Non-pigmented ciliary epithelial cell (primary cell): ENCODE measurements at places on chromosomes 1 and 21.

GRCh38 chr1:111857194-111857651, 101.5 kb downstream of the DDX20 start:
- DNase-seq: no peak

DNA sequence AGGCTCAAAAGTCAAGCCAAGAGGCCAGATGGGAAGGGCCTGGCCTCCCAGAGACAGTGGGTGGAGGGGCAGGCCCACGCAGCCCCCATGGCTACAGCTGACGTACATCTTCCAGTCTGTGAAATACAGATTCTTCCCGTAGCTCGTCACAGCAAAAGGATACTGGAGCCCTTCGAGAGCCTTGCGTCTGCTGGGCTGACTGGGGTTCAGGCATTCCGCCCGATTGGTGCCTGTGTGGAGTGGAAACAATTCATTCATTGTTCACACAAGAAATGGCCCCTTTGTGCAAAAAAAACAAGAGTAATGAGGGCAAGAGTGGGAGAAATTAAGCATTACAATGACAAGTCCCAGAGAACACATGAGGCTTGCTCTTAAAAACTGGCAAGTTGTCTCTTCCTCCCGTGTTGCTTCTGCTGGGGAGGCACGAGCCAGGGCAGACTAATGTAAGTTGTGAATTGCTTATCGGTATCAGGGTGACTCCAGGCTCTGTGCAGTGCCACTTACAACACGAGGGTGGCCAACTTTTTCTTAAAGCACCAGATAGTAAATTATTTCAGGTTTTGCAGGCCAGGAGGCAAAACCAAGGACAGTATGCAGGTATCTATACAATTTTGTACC, 85.1 kb downstream of the NID1 start:
- no peak for DNase-seq

DNA sequence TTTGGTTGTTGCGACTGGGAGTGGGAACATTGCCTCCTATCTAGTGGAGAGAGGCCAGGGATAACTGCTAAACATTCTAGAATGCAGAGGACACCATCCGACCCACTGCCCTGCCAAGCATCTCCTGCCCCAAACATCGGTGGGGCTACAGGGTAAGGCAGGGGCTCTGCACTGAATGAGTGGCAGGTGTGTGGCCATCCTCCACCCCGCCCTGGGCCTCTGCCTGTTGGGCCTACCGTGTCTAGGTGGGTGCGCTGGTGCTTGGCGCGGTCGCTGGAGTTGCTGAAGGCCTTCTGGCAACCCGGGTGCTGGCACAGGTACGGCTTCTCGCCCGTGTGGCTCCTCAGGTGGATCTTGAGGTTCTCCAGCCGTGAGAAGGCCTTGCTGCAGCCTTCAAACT, 70.4 kb downstream of the DMRTB1 start:
- no peak for DNase-seq

DNA sequence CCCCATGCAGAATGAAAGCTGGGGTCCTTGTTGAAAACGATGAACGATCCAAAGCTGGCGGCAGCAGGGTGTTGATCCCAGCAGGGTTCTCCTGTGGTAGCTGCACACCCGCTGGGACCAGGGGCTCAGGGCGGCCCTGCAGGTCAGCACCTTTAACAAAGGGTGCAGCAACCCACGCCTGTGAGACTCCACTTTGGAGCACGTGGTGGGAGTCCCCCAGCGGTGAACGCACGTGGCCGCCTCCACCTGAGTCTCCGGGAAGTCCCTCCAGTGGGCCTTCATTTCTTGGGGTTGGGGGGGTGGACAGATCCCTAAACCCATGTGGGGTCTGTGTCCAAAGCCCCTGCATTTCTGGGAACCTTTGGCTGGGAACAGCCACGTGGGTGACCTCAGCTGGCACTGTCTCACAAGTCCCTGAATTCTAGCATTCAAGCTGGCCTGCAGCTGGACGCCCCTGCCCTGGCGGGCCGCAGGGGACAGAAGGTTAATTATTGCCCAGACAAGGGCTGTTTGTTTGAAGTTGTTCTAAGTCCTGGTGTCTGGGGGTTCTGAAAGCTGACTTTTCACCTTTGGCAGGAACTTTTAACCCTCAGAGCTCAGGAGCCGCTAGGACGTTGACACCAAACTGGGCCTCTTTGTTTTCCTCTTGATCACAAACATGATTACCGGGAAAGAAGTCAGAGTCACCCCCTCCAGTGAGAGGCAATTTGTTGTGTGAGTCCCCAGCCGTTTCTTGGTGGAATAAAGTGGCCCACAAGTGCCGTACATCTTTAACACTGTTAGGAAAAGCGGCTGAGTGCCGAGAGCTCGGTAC, 64.5 kb downstream of the COL18A1 start:
- no peak for DNase-seq

- no peak for DNase-seq
Observed at GRCh38 chr1:80639777-80640533, 1160.8 kb upstream of the ADGRL2 start.

GRCh38 chr1:199510314-199510713, 517.2 kb upstream of the NR5A2 start:
- DNase-seq: no peak

DNA sequence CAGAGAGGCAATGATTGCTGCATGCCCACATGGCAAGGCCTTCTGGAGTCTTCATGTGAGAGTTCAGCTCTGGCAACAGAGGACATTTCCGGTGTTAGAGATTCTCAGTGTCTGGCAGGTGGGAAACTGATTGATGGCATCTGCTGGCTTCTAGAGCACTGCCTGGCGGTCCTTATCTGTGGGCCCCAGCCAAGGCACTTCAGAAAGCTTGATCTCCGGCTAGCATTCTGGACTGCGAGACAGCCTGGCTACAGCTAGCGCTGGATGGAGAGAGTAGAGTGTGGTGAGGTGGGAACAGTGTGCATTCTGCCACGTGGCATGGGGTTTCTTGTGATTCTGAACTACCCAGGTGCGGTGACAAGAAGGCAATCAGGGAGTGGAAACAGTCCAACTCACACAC, 9.4 kb downstream of the ZNF678 start:
- no peak for DNase-seq

- DNase-seq: no peak
Observed at GRCh38 chr1:29238620-29239002, 2.3 kb downstream of the PTPRU start.

DNA sequence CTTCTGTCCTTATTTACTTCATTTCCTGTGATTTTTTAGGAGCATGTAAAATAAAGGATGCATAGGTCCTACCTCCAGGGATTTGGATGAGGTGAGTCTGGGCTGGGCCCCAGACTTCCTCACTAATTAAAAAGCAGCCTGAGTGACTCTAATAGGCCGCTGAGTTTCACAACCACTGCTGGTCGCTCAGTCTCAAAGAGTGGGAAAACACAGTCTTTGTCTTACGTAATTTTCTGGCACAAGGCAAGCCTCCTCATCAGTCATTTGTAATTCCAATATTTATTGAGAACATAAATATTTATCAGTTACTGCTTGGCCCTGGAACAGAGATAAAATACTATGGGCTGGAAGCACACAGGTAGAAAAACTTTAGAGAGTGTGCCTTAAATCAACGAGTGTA, 195.4 kb upstream of the RUNX1 start:
- no peak for DNase-seq

- DNase-seq: no peak
Observed at GRCh38 chr1:200075522-200075921, 48.0 kb downstream of the NR5A2 start.

DNA sequence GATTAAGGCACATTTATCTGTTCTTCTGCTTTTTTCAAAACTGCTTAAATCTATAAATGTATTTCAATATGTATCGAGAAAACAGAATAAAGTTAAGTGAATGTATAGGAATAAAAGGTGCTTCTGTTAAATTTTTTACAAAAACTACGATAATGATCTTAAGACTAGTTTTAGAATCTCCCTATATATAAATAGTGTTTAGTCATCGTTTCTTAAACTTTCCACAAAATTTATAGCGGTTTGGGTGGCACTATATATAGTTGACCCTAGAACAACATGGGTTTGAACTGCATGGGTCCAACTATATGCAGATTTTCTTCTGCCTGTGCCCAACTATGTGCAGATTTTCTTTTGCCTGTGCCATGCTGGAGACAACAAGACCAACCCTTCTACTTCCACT, 125.7 kb downstream of the CRB1 start:
- no peak for DNase-seq

GRCh38 chr1:85330711-85331290, 54.4 kb upstream of the BCL10 start:
- peak; percentile 97 for DNase-seq

DNA sequence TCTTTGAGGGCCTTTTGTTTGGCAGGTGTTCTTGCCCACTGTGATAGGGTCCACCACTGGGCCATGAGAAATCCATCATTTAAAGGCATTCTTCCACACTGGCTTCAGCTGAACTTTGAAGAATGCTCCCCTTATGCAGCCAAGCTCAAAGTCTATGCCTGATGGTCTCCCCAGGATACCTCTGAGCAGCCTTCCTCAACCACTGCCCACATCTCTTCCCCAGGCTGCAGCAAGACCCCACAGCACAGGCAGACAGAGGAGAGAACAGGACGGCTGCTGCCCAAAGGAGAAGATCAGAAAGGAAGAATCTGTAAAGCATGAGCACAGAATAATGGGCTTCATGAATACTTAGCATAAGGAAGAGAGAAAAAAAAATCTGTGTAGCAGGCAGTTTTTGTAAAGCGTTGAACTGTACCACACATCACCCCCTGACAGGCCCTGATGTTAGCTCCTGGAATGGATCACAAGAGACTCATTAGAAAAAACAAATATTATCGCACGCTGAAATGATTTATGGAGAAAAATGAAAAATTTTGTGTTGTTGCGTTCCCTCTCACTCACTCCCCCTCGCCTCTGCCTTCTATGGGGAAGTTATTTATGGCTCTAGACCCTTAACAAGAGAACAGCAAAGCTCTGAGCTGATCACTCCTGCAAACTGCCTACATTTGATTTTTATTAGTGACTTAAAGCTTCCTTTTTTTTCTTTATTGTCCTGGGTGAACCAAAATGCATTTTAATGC, 134.1 kb downstream of the TMEM53 start:
- DNase-seq: no peak

- DNase-seq: no peak
Observed at GRCh38 chr1:229271448-229272159, 693 bp downstream of the RAB4A start.

DNA sequence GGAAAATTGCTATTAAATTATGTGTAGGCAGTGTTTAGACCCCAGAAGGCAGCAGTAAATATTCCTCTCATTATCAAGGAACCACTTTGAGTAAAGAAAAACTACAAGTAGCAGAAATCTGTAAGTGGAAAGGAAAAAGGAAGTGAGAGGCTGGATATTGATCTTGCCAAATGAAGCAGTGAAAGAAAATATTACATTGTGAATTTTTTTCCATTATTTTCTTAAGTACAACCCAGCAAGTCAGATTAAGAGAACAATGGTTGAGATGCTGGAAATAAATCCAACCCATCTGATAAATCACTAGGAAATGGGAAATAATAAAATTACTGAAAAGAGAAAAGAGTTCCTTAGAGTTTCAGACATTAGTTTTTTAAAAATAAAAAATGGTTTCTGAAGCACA, 106.7 kb downstream of the HMCN1 start:
- DNase-seq: no peak
